Hindlimb muscle (tissue), 1 donor: ENCODE measurements at places on chromosomes 2 and 18.

DNA sequence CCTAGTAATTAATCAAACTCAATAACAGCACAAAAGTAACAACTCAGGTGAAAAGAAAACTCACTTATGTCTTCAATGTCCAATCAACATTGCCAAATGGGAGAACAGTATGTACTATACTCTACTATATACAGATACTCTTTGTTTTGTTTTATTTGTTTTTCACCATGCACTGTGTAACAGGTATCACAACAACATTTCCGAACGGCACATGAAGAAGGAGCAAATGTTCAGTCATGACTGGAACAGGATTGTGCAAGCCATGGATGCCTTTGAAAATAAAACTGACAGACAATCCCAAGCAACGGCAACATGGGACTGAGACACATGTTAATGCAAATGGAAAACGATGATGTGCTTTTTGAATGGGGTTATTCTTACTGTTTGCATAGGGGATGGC is 334.9 kb upstream of the THUMPD2 start:
- DNase-seq, result no peak

DNA sequence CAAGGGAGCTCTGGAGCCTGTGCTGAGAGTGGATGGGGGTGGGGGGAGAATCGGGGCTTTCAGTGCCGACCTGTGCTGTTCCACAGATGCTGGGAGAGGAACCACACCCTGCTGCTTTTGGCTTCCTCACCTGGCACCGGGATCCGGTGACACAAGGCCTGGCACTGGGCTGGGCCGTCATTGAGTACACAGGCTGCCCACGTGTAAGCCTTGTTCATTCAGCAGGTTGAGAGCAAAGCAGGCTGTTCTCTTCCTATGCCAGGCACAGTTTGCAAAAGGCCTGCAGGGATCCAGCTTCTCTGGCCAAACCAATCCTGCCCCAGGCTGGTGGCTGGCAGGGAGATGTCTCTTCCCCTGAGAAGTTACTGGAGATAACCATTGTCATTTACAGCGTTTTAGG is 17.1 kb downstream of the TRIB2 start:
- no peak for DNase-seq

DNA sequence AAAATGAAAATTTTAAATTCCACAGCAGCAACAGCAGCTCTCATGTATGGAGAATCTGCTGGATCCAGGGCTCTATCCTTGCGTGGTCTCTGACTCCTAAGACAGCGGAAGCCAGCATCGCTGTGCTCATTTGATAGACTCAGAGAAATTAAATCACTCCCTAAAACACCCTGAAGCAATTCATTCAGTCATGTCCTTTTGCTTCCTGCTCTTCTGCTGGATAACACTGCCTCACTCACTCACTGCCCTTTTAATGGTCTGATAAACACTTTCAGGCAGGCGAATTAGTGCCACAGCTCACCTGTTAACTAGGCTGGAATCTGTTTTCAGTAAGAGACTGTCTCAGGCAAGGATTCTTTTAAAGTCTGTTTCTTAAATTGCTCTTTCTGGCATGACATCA is 10.0 kb downstream of the WIPF1 start:
- no peak for DNase-seq

- no peak for DNase-seq
These were observed 78.4 kb upstream of the EFEMP1 start for GRCh38 chr2:56001947-56002346.

- DNase-seq, result no peak
These were observed 53.1 kb downstream of the VIL1 start for GRCh38 chr2:218471982-218472381.

GRCh38 chr2:167843217-167843616 is 404.2 kb downstream of the STK39 start:
- DNase-seq, result no peak

DNA sequence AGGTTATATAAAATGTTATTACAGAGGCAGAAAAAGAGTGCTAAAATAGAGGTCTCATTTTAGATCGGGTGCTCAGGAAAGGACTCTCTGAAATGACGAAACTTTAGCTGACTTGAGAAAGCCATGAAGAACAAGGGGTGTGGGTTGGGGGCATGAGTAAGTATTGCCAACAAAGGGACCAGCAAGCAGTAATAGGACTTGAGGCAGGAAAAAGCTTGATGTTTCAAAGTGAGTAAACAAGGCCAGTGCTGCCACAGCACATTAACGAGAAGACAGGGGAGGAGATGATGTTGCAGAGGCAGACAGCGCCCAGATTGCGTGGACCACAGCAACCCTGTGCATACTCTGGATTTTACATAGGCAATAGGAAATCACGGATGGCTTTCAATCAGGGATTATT is 318.8 kb downstream of the ZEB2 start:
- no peak for DNase-seq

DNA sequence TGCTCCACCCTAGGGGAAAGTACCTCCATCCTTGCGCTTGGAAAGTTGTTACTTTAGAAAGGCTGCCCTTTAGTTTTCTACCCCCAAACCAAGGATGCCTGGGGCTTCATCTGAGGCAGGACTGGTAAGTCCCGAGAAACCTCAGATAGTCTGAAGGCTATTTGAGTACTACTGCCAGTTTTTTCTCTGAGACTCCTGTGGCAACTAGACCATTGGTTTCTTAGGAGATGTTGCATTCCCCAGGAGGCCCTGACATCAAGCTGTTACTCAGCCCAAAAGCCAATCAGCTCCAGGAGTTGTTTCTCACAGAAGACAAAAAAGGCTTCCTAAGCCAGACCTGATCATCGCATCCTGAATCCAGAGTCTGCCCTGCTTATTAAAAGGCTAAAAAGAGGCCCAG is 67.2 kb downstream of the COLEC12 start:
- no peak for DNase-seq

DNA sequence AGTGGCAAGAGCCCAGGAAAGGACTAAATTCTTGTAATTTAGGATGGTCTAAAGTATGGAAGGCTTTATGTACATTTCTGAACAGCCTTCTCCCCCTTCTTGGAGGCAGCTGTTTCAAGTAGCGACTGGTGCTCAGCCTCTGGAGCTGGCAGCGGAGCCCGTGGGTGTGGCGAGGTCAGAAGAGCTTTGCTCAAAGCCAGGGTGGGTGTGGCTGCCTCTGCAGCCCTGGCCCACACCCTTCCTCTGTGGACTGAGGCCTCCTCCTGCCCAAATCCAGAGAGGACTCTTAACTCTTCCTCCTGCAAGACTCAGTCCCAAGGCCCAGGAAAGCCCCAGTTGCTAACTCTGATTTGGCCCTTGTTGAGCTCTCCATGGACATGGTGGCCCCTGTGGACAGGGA is 202.1 kb upstream of the REV1 start:
- no peak for DNase-seq
